ENCODE measurements at places on chromosomes 3 and 15.

DNA sequence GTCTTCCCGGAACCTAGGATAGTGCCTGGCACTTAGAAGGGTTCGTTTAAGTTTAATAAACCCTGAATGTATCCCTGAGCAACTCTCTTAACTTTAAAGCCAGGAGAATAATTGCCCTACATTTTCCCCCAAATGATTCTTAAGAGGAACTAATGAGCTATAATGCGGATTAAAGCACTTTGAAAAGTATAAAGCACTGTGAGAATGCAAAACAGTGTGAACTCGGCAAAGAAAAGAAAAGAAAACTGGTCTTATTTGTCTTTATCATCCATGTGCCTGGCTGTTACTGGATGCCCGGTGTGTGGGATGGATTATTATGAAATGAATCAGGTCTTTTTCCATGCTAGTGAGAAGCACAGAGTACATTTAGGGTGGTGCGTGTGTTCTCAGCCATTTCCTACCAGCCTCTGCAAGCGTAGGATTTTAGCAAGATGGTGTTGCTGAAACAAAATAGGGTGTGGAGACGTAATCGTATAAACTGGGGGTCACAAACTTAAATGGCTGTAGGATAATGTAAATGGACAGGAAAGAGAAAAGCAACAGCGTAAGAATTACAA, 983 bp downstream of the KBTBD12 start:
- no peak for DNase-seq

- no peak for DNase-seq
Observed at GRCh38 chr3:37526511-37526910, 335.2 kb upstream of the CTDSPL start.

DNA sequence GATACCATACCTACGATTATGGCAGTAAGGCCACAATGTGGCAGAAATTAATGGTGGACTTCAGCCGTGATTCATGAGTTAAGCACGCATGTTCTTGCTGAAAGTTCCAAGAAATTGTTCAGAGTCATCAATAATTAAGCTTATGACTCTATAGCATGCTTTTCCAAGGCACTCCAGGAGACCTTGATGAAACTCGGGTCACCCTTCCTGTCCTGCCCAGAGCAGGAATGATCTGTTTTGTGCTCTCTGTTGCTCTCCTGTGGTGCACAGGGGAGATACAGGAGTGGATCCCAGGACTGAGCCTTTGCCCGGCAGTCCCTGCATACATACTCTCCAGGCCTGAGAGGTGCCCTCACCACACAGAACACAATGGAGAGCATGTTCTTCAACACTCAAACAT, 141.6 kb upstream of the SLC2A2 start:
- DNase-seq: no peak

GRCh38 chr3:14424711-14425580, 22.5 kb downstream of the SLC6A6 start:
- DNase-seq: no peak

DNA sequence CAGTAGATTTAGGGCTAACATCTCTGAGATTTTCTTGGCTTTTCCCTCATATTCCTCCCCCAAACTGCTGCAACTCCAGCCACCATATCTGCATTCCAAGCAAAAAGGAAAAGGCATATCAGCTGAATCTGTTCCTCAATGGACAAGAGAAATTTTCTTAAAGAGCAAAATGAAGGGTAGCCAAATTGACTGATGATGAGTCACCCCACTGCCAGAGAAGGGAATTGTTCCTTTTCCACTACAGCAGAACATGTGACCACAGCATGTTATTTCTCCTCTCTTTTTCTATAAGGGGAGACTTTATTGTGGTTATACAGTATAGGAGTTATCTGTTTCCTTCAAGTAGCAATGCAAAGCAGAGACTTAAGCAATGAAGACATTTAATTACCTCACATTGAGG, 172.5 kb downstream of the MTHFS start:
- DNase-seq: no peak

GRCh38 chr3:15750143-15750542, 47.6 kb downstream of the ANKRD28 start:
- no peak for DNase-seq
